ENCODE measurements at places on chromosomes 1 and 21.

DNA sequence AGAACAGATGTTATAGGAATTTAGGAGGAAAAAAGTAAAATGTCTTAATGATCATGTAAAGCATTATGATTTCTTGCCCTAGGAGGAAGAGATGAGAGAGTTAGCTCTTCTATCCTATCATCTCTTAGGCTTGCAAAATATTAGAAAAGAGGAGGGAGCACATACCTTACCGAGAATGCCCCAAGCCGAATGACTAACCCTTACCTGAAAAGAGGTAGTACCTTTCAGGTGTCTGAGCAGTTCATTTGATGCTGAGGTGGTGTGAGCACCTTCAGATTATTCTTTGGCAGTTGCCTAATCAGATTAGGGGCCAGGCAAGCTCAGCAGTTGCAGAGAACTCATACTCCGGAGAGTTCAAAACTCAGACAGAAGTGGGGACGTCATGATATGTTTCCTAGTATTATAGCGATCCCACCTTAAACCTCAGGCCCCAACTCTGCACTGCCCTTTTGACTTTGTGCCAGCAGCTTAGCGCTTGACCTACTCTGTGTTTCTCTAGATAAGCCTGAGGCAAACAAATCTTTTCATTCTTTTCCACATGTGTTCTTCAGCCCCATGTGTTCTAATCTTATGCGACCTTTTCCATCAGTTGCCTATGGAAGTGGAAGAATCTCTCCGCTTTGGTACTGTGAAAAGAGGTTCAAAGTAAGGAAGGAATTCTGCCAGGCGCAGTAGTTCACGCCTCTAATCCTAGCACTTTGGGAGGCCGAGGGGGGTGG lies 52.5 kb downstream of the ATP2B4 start:
- no peak for DNase-seq

GRCh38 chr21:42781150-42781970 lies 98.0 kb downstream of the WDR4 start:
- no peak for DNase-seq

- DNase-seq: no peak
Observed at GRCh38 chr1:226682871-226683814, 55.9 kb downstream of the ITPKB start.

- no peak for DNase-seq
Observed at GRCh38 chr21:41634211-41634694, 126.3 kb upstream of the TMPRSS2 start.

All from fibroblast of the aortic adventitia (primary cell).